Stimulated activated CD4-positive, alpha-beta T cell treated with anti-CD3 and anti-CD28 coated beads, Interleukin-4, amount 100 ng/mL, for 24 hours (primary cell): ENCODE measurements at places on chromosomes 1 and 21.

GRCh38 chr1:94654459-94654858, 112.9 kb upstream of the F3 start:
- DNase-seq, result no peak

GRCh38 chr1:206738370-206739366, 31.9 kb upstream of the IL19 start:
- no peak for DNase-seq

DNA sequence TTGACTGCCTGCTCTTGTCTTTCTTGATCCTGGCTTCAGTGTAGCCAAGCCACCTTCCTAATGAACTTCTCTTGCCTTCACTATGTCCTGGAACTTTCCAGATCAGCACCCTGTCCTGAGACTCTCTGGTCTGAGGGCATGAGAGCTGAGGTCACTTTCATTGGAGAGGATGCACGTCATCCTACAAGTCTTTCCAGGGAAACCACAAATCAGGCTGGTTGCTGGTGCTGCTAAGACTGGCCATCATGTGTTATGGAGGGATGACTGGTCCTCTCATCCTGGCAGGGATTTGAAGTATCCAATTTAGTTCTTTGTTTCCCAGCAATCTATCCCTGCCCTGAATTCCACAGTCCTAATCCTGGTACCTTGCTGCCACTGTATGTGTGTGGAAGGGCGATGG, 228.6 kb downstream of the GPATCH2 start:
- DNase-seq, result no peak

DNA sequence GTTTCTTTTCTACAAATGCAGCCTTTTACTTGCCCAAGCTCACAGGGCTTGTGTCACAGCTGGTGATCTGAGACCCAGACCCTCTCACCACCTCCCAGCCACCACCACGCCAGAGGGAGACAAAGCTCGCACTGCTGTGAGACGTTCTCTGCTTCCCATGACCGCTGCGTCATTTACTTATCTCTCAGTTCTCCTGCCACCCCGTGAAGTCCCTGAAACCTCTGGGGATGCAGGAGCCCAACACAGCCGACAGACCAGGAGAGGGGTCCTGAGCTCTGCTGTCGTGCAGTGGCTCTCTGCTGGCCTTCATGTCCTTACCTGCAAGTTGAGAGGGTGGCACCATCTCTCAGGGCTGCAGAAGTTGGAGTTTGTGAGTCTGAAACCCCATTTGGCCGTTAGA, 77.7 kb downstream of the SLC16A1 start:
- no peak for DNase-seq

GRCh38 chr1:119001181-119002027, 13.3 kb upstream of the TBX15 start:
- DNase-seq, result no peak

- DNase-seq, result no peak
Measured at GRCh38 chr1:54413295-54413694, 7.1 kb upstream of the SSBP3 start.

- DNase-seq, result no peak
Measured at GRCh38 chr1:21308330-21308729, 18.1 kb upstream of the ECE1 start.

GRCh38 chr1:153791648-153792253, 16.5 kb downstream of the SLC27A3 start:
- no peak for DNase-seq

GRCh38 chr1:70143048-70143659, 62.2 kb downstream of the LRRC40 start:
- no peak for DNase-seq

DNA sequence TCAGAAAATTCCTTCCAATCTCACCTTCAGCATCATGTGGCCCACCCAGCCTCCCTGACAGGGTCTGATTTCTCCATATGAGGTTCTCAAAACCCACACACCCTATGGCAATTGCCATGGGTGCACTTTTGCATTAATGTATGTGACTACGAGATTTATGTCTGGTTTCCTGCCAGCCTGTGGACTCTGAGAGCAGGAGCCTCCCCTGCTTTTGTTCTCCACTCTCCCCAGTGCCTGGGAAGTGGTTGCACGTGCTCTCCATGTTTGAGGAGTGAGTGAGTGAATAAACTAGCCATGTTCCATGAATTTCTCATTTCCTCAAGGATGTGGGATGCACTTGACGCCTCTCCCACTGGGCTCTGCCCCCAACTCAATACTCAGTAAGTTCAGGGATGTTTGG, 91.2 kb downstream of the ACTL8 start:
- DNase-seq, result no peak

GRCh38 chr21:28828981-28829380, 163.7 kb downstream of the LTN1 start:
- no peak for DNase-seq

GRCh38 chr1:94734963-94735901, 84.9 kb upstream of the SLC44A3 start:
- no peak for DNase-seq

DNA sequence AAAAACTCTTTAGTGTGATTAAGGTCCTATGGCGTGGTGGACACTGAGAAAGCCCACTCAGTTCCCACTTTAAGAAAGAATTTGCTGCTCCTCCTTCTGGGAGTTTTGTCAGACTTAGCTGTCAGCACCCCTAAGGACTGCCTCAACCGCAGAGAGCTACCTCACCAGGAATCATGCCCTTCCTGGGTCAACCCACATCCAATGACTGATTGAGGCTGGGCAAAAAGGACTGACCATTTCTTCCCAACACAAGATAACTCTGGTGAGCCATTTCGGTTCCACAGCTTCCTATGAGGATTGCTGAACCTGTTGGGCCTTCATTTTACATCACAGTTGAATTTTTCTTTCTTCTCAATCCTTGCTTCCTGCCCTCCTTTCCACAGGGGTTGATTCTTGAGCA, 197.9 kb downstream of the NCAM2 start:
- no peak for DNase-seq

DNA sequence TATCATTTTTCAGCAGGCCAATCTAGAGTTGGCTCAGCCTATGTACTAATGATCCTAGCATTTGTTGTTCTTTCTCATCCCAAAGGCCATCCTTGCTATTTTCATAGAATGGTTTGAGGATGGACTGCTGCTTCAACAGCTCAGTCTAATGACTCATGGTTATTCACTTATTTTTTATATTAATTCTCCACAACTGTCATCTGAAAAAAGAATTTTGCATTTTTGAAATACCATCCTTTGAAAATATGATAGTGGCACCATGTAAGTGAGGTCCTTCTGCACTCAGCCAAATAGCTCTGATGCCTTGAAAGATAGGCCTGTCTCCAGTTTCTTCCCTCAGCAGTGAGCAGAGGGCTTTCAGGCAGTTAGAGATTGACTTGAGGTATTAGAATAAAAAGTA, 377.5 kb downstream of the LMO4 start:
- no peak for DNase-seq

GRCh38 chr1:19250629-19251304, 557 bp downstream of the EMC1 start:
- DNase-seq, result no peak

DNA sequence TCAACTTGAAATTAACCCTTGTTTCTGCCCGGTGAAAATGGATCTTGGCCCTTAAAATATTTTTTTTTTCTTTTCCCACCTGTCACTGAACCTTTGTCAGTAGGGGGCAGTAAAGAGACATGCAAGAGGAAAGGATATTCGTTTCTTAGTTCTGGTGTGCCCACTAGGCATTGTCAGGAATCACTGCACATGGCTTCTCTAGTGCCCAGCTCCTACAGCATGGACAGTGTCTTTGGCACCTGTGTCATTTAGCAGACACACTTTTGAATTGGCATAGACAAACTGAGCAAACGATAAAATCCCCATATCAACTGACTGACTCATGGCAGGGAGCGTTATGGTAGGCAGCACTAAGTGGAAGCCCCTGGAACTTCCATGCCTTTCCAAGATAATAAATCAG, 1048.1 kb downstream of the BRINP3 start:
- no peak for DNase-seq

GRCh38 chr1:167447521-167448136, 70.7 kb downstream of the CD247 start:
- peak; percentile 75 for DNase-seq

DNA sequence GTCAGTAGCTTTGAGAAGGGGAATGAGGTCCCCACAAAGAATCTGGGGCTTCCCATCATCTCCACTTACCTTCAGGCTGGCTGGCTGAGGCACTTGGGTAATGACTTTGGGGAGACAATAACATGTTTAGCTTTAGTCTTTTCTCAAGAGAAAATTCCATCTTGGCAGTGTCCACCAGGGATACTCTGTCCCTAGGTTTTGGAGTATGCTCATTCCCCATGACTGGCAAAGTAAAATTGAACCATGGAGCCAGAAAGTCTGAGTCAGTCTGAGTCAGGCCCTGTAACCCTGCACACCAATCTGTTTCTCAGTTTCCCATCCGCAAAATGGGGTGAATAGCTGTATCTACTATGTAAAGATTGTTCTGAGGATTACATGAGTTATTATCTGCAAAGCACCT, 28.2 kb downstream of the RUNX1 start:
- DNase-seq, result no peak

DNA sequence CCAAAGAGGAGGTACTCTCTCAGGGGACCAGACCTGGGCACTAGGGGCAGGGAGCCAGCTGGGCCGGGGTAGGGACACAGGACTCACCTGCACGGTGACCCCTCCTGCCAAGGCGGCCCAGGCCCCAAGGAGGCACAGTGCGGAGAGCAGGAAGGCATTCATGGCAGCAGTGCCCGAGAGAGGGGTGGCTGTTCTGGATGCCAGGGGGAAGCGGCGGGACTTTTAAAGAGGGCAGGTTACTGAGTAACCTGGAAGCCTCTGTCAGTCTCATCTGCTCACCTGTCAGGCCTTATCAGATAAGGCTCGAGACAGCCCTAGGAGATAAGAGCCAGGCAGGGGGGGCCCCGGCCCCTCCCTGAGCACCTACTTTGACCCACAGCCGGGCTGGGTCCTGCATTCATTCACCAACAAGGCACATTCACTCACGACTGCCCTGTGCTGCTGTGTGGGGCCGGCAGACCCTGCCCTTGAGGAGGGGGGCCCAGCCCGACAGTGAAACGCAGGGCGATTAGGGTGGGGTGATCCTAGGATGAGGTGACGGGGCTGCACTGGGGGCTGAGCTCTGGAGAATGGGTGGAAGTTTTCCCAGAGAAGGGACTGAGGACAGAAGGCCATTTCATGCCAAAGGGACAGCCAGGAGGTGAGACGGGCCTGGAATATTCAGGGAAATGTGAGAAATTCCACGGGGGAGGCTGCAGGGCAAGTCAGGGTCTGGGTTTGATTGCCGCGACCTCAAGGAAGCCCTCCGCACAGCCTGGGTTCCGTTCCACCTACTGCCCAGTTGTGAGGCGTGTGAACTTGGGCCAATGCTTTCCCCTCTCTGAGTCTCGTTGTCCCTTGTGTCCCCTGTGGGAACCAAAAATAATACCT, at the start of gene GUCA2A:
Gene GUCA2A (minus strand): TSS at position 195 of the 870 bp plus-strand sequence. CDS start 33 bp downstream, at position 162.
- no peak for DNase-seq

DNA sequence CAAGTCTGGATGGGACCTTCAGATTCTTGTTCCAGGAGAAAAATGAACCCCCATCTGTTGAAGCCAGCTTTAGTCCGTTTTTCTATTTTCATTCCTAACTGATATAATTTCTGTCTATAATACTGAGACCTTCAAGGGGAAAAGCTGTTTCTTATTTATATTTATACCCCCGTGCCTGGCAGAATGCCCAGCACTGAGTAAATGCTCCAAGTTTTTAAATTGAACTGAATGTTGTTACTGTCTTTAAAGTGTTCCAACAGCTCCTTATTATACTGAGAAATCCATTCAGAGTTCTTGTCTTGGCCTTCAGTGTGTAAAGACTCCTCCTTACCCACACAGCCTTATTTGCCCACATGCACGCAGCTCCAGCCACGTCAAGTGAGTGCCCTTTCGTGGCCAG, 178.6 kb upstream of the HMGB4 start:
- no peak for DNase-seq

- DNase-seq, result no peak
Measured at GRCh38 chr1:21347072-21347581, 56.9 kb upstream of the ECE1 start.

GRCh38 chr1:21298981-21299391, 8.7 kb upstream of the ECE1 start:
- DNase-seq, result peak; percentile 22

DNA sequence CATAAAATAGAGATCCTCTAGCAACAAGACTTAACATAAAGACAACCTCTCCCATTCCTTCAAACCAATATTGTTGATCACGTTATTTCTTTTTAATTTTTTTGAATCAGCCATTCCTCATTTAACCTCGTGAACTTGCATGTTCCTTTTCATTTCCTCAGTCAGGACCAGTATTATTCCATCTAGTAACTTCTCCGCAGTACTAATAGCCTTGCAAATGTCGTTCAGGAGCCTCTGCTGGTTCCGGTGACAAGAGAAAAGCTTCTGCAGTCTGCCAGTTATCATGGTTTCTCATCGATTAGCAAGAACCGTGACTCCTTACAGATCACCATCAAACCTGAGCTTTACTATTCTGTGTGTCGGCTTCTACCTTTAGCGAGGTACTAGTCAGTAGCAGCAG, 3.0 kb downstream of the APP start:
- no peak for DNase-seq

DNA sequence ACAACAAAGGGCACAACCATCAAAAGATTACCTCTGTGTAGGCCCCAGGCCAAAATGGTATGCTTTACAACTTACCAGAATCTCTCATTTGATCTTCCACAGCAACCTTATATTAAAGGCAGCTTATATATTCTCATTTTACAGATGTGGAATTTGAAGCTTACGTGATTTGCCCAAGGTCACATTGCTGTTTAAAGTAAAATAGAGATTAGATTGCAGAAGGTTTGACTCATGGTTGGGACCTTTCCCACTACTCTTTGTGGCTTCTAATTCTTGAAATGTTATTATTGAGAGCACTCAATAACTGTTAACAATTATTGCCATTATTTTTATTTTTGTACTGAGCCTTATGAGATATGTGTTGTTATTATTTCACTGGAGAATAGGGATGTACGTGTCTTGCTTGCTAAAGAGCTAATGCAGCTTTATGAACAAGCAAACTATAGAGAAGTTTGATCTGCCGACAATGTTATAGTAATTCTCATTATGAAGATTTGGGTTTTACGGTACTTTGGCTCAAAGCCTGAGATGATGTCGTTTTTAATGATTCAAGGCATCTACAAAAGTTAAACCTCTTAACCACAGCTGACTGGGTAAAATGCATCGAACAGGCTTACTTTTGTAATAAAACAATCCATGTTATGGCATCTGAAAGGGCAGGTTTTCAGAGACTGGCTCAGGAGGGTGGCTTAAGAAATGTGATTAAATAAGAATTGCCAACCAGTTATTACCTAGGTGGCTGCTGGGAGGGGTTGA, 43.3 kb upstream of the TSNAX start:
- DNase-seq, result no peak

- DNase-seq, result peak; percentile 82
Measured at GRCh38 chr1:206461602-206462455, 8.4 kb upstream of the IKBKE start.

GRCh38 chr1:67052741-67053534, 1.0 kb downstream of the SLC35D1 start:
- DNase-seq, result peak; percentile 7

- no peak for DNase-seq
Measured at GRCh38 chr1:157894613-157895165, 53.1 kb upstream of the CD5L start.

GRCh38 chr1:36464605-36465393, 615 bp upstream of the MRPS15 start:
- DNase-seq, result no peak

- peak; percentile 25 for DNase-seq
Measured at GRCh38 chr1:21781815-21782348, 1.1 kb downstream of the USP48 start.

- DNase-seq, result no peak
Measured at GRCh38 chr1:155268630-155269029, 4.7 kb downstream of the CLK2 start.
